Stimulated activated naive CD4-positive, alpha-beta T cell (primary cell): ENCODE measurements at places on chromosomes 12 and 14.

DNA sequence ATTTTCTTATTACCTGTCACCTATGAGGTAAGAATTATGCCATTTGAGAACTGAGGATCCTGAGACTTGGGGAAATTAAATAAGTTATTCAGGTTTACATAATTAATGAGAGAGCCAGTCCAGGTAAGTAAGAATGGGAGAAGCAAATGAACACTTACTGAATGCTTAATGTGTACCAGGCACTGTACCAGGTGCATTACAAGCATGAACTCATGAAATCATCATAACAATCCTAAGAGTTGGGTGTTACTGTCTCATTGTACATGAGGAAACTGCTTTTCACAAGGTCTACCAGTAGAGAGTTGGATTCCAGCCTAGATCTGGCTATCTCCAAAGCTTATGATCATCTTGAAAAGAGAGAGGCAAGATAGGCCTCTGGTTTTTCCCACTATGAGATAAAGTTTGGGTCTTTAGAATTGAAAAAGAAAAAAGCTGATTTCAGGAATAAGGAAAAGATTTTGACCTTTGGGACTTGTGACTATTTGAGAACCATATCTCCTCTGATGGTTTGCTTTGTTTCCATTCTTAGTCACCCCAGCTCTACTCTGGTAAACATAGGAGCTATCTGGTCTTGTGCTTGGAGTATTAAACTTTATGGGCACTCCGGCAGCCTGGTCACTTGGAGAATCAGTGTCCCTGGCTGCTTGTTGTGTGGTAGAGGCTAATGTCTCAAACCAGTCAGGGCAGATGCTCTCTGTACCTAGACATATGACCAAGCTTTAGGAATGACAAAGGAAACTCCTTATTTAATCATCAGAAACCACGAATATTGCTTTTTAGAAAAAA is 48.0 kb downstream of the PTHLH start:
- no peak for DNase-seq

DNA sequence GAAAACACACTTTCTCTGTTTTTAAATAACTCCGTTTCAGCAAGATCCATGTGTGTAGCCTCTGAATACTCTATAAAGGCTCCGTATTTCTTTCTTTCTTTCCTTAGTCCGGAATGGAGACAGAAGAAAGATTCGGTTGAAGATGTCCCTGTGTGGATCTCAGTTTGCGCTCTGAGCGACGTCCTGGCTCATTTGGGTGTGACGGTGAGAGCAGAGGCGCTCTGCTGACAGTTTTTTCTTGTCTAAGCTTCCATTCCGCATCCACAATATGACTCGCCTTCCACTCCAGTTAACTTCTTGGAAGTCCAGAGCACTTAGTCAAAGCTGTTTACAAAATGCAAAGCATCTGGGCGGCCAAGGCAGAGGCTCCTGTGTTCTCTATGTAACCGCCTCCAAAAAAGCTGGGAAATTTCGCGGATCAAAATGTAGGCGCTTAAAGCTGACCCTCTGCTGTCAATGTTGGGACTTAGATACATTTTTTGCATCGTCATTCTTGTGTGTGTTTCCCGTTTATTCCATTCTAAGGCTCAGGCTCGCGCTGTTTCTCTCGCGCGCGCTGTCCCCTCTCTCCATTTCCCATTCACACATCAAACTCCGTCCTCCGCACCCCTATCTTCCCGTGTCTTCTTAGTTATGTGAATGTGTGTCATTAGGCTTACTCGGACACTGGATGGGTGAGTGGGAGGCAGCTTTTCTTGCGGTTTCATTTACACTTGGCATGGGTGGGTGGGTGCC is 880 bp upstream of the FLRT2 start:
- no peak for DNase-seq

DNA sequence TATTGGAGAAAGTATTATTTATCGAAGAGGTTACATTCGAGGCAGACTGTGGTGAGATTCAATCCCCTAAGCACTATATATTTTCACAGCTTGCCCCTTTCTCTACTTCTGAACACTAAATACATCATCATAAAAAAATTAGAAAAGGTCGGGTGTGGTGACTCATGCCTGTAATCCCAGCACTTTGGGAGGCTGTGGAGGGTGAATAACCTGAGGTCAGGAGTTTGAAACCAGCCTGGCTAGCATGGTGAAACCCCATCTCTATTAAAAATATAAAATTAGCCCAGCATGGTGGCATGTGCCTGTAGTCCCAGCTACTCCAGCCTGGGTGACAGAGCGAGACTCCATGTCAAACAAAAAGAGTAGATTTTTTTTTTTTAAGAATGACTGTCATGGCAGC is 70.6 kb upstream of the MYF6 start:
- no peak for DNase-seq

GRCh38 chr12:5317556-5317955 is 114.4 kb upstream of the NTF3 start:
- DNase-seq: no peak
